ENCODE measurements at places on chromosomes 3 and 15. TPM values are rescaled to one million over a fixed set of nuclear protein-coding genes. Genes with fewer than 3 reads are reported as not detected.

- DNase-seq, result no peak
Measured at GRCh38 chr15:23646165-23647000, 1.3 kb downstream of the MAGEL2 start.

GRCh38 chr3:195107593-195107992, 163.4 kb downstream of the XXYLT1 start:
- no peak for DNase-seq

GRCh38 chr3:133953297-133953696, 57.6 kb upstream of the RAB6B start:
- no peak for DNase-seq

DNA sequence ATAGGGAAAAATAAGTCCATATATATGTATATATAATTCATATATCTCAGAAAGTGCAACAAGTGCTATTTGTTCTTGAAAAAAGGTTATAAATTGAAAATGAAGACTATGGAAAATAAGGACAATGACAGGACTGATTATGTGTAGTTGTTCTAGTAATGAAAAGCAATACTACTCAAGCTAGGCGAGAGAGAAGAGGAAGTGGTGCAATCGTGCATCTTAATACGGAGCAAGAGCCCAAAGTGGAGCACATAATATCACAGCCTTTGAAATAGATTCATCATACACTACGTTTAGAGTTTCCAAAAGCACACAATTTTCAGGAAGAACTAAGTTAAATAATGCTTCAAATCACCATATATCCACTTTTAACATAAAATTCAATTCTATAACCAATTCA, 87.9 kb downstream of the ULK4 start:
- no peak for DNase-seq

- no peak for DNase-seq
Measured at GRCh38 chr3:141753399-141753798, 9.8 kb upstream of the GRK7 start.

DNA sequence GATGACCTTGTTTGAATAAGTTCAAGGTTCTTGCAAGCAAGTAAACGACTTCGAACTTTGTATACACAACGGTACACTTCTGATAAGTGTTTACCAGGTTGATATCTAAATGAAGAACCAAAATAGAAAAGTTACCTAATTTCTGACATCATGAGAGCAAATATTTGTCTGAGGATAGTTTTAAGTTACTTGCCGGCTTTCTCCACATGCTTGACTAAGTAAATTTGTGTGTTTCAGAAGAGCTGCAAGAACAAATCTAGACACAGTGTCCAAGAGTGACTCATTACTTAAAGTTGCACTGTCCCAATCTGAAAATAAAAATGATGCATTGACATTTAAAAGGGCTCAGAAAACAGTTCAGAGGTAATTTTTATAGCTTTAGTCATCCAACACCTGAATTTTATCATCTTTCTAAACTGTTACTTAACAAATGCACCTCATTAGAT, 115.1 kb downstream of the HERC1 start:
- DNase-seq, result no peak

The SLC6A11 gene
- total RNA-seq, result 7.3 TPM
